ENCODE measurements at places on chromosomes 2 and 18. TPM values are rescaled to one million over a fixed set of nuclear protein-coding genes. Genes with fewer than 3 reads are reported as not detected.

- H3K36me3 ChIP-seq: no peaks in the 10 kb centered on the region
- H3K4me1 ChIP-seq: peaks cover 3% of the 10 kb centered on the region
- no peak overlapping the region for H3K4me3 ChIP-seq
- no peak overlapping the region for H3K27ac ChIP-seq
- no peak for DNase-seq
These were observed 23.5 kb upstream of the SLC39A10 start for GRCh38 chr2:195633573-195633870.

GRCh38 chr18:72372076-72372475, 172.1 kb downstream of the CBLN2 start:
- H3K27me3 ChIP-seq: no peaks in the 10 kb centered on the region
- H3K36me3 ChIP-seq: no peaks in the 10 kb centered on the region
- no peak overlapping the region for H3K4me3 ChIP-seq
- DNase-seq: no peak

DNA sequence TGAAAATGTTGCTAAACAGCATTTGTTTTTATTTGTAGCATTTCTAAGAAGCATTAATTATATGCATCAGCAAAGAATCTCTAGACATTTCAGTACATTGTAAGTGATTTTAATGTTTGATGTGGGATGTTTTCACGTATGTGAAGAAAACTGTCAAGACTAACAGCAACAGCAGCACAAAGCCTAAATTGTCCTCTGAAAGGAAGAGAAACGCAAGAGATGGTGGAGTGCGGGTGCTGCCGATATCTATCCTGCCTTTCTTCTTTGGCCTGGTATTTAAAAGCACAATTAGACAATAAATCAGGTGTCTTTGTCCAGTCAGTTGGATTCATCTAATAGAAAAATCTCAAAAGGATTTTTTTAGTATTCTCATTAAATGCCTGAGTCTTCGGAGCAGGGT, 3.1 kb downstream of the TWIST2 start:
- DNase-seq: no peak
- H3K4me1 ChIP-seq: no peaks in the 10 kb centered on the region
- no peak overlapping the region for H3K27ac ChIP-seq
- H3K36me3 ChIP-seq: no peaks in the 10 kb centered on the region

KLHL30 gene
- not detected for total RNA-seq

CDH2 gene
- not detected for total RNA-seq

SP9 gene
- not detected for total RNA-seq

Data from activated CD4-positive, alpha-beta T cell treated with anti-CD3 and anti-CD28 coated beads for 36 hours (primary cell).